ENCODE measurements at places on chromosomes 1 and 21.

DNA sequence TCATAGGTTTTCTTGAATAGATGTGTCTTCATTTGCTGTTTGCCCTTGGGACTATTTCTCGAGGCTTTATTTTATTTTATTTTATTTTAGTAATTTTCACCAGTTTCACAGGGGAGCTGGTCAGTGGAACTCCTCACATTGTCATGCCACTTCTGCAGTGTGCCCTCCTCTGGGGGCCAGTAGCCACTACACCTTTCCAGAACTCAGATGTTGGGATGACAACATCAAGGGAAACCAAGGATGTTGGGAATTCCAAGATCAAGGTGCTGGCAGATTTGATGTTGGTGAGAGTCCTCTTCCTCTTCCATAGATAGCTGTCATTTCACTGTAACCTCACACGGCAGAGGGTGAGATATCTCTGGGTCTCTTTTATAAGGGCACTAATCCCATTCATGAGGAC, 35.5 kb downstream of the SLC26A9 start:
- DNase-seq: no peak

DNA sequence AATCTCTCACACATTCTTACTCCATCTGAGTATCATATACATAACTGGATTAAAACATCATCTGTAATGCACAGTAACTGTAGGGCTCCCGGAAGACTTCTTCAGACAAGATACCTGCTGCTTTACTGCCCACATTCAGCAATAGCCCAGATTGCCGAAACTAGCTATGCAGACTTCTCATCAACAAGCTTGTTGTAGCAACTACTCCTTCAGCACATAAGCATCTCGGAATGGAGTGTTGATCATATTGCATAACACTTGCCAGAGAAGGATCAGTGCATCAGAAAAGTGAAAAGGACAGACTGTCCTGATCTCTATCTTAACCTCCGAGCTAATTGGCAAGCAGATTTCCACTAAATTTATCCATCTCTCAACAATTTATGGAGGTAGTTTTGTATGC, 354.6 kb upstream of the C1orf87 start:
- peak; percentile 44 for DNase-seq

- DNase-seq: no peak
Measured at GRCh38 chr1:27166929-27167328, 12.0 kb upstream of the SLC9A1 start.

- no peak for DNase-seq
Measured at GRCh38 chr21:16215663-16216183, 485.9 kb downstream of the USP25 start.

DNA sequence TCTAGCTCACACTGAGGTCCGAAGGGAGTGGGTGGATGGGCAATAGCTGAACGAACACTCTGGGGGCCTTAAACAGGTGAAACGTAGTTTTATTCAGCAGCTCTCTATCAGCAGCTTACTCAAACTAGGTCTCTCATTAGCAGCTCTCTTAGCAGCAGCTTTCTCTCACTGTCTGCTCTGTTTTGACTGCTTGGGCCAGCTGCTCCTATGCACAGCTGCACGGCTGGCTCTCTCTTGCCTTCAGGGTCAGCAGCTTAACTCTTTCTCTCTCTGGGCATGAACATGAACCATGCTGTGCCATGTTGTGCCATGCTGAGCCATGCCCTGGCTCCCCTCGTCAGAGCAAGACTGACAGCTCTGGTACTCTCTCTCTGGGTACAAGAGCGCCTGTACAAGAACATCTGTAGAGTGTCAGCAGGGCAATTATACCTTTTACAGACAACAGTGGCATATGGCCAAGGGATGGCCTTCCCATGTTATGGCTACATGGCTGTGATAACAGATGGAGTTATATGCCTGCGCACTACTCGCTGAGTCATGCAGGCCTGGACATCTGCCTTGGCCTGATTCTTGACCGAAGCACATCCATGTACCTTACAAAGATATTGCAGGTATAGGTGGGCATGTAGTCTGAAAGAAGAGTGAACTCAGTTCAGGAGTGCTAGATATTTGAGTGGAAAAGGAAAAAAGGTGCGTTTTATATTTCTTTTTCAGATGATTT, 152.4 kb downstream of the LEPR start:
- no peak for DNase-seq

DNA sequence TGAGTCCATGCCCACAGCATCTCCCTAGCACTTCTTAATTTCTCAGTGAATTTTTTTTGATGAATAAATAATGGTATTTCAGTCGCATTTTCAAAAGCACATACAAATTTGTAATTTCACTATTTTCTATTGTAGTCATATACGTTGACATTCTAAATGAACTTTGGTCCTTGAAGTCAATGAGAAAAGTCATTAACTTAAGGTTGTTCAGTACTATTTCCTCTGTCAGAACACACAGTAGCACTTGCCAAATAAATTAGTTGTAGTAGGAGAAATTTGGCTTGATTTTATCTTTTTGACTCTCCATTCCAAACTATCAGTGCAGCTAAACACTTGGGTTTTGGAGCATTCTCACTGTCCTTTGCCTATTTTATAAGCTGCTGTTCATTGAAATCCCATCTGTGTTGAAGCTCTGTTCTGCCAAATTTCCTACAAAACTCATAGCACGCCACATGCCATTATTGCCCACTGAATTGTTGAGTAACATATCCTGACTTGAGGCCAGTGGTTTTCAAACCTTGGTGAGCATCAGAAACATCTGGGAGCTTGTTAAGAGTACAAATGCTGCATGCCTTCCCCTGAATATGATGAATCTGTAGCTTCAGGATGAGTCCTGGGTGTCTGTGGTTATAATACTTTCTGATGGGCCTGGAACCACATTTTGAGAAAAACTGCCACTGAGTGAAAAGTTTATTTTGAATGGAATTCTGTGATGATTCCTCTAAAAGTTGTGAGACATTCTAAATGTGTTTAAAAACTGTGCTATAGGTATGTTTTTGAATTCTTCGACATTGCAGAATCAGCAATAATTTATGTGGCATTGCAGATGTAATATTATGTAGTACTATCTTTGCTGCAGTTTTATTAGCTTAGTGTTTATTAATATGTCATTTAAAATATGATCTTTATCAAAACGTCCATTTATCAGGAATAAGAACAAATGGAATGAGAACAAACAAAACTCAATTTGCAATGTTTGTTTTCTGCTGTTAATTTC, 78.9 kb downstream of the DNM3 start:
- no peak for DNase-seq

- DNase-seq: no peak
Measured at GRCh38 chr21:29443411-29444010, 144.8 kb downstream of the BACH1 start.

DNA sequence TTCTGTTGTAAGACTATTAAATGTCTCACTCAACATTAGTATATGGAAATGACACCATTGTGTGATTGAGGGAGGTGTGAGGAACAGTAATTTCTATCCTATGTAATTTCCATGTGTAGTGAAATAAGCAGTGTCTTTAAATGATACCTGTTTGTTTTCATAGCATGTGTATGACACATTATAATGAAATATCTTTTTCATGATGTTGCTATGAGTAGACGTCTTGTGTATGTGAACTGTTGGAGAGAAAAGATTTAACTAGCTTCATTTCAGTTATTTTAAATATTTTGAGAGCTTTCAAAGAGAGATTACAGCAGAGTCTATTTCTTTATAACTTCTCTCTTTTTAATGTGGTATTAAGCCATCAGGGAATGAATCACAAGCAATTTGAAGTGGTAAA, 71.5 kb upstream of the QSOX1 start:
- no peak for DNase-seq

DNA sequence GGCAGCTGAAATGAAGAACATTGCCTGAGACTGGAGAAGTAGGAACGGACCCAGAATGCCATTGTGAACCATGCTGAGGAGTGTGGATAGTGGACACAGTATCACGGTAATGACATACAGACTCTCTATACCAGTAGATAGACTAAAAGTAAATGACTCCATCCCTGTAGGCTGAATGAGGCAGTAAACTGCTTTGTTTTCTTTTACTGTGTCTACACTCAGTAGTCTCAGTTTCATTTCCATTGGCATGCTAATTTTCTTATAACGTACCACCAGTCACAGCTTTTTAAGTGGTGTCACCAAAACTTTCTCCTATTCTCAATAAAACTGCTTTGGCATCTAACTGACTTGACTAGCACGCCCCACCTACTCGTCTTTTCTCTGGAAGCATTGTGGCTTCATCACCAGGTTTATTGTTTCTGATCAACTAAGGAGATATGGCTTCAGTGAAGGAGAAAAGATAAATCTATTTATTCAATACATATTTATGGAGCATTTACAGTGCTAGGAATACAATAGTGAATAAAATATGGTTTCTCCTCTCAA, 8.4 kb upstream of the ZNF697 start:
- no peak for DNase-seq

GRCh38 chr1:88333086-88333695, 350.9 kb upstream of the PKN2 start:
- DNase-seq: no peak

- DNase-seq: peak; percentile 88
Measured at GRCh38 chr1:66996018-66996682, 57.8 kb downstream of the SLC35D1 start.

DNA sequence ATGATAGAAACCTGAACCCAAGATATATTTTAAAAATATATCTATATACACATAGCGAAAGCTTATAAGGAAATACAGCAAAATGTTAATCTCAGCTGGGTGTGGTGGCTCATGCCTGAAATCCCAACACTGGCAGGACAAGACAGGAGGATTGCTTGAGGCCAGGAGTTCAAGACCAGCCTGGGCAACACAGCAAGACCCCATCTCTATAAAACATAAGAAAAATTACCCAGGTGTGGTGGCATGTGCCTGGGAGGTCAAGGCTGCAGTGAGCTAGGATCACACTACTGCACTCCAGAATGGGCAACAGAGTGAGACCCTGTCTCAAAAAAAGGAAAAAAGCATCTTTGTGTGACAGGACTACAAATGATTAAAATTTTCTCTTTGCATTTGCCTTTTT, 6.0 kb upstream of the SRM start:
- DNase-seq: no peak

DNA sequence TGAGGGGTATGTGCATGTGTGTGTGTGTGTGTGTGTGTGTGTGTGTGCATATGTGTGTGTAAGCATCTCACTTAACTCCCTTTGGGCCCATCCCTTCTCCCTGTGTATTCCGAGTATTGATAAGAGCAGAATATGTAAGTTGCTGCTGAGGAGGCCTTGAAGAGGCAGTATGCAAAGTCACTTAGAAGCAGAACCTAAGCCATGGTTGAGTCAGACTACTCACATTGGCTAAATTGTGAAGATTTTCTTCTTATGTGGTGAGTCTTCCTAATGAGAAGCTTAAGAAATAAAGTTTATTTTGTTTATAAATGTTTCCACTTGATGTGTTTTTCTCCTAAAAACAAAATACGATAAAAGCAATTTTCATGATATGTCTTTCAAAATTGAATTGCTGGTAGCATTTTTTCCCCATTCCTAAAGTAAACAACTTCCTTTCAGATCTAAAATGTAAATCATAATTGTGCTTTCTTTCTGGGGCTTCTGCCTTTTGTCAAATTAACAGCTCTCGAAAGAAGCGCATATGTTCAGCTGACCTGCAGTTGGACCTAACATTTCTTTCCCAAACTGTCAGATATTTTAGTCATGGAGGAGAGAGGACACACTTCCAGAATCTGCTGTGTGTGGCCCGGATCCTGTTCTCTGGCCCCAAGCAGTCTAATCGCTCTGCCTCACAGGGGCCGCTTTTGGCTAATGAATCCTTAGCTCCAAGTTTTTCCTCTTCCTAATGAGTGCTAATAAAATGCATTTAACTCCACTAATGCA, 284.0 kb downstream of the DUSP10 start:
- DNase-seq: no peak

- no peak for DNase-seq
Measured at GRCh38 chr1:82564333-82564732, 763.6 kb downstream of the ADGRL2 start.

DNA sequence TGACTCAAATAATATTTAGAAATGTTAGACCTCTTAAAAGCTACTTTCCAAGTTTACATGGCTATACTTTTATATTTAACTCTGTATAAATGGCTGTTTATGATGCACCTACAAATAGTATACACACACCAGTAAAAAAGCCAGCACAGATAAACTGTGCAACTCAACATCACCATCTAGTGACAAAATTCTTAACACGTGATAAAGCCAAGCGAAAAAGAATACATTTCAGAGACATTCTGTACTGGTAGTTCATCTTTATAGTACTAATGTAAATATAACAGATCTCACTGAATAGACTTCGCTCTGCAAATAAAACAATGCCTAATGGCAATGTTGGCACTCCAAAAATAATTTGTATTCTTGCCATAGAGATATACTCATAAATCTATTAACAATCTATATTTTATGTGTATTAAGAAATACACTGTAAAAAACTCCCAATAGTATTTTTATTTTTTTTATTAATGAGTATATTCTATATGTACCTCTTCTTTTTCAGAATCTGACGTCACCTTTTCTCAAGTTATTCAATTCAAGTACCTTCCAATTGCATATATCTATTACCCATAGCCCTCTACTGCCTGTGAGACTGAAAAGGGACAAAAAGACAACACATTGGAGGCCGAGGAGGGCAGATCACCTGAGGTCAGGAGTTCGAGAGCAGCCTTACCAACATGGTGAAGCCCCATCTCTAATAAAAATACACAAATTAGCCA, 100.2 kb downstream of the DPYD start:
- peak; percentile 8 for DNase-seq

GRCh38 chr1:89125913-89126580, at the start of gene GBP2:
TSS of gene GBP2 (minus strand) at chr1:89126114. CDS start at chr1:89121966, 4,148 bp downstream.
- no peak for DNase-seq

DNA sequence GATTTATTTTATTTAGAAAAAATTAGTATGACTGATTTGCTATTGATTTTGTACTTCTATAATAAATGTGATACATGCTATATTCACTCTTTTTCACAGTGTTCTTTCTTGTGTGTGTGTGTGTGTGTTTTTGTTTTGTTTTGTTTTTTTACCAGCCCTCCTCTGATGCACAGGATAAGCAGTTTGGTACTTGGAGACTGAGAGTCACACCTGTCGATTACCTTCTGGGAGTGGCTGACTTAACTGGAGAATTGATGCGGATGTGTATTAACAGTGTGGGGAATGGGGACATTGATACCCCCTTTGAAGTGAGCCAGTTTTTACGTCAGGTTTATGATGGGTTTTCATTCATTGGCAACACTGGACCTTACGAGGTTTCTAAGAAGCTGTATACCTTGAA, 35.9 kb downstream of the TSNAX start:
- DNase-seq: no peak

GRCh38 chr1:221494670-221495069, 247.2 kb downstream of the DUSP10 start:
- no peak for DNase-seq

DNA sequence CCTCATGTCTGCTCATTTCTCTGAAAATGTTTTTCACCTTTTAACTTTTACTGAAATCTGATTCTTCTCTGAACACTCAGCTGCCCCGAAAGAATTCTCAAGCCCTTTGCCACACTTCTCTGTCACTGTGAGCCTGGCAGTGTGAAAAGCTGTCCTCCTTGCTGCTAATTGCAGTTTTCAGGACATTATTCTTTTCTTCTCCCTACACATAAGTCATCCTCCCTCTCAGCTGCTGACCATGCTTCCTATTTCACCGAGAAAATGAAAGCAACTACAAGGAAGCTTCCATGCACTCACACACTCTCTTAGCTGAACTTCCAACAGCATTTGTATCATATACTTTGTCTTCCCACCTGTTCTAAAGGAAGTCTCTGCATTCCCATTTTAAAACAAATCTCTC, 15.8 kb downstream of the OLFM3 start:
- no peak for DNase-seq
